Inflammatory macrophage treated with lipopolysaccharide for 1 hour (primary cell): ENCODE measurements at places on chromosomes 1 and 21.

GRCh38 chr21:46634427-46634826 is 1.0 kb upstream of the PRMT2 start:
- no peak for DNase-seq

- peak; percentile 90 for DNase-seq
Measured at GRCh38 chr1:32981003-32981901, 16.6 kb upstream of the RNF19B start.

DNA sequence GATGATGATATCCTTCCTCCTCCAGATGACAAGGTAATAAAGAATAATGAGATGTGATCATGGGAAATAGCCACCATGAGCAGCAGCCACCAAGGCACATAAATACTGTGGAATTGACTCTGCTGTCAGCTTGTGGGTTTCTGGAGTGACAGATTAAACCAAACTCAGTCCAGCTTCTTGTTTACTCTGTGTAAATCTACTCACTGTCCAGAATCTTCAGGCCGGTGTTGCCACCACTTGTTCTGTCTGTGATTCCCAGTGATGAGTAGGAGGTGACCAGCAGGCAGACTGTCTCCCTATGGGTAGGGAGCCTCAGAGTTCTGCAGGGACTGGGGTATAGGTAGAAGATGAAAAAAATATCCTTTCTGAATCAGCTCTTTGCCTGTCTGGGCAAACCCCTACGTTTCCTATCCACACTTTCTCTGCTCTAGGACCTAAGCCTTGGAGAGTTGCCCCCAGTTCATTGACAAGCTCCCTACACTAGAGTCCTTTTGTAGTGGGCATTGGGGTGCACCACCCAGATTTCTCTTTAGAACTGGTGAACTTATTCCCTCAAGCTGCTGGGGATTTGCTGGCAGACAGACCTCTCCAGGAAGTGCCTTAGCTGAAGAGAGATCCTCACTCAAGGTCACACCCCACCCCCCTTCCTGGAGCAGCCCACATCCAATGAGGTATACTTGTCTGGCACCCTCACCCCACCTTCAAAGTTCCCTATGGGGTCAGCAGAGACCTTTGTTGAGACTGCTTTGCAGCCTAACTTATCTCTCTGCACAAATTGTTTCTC is 47.6 kb downstream of the ATP1A1 start:
- DNase-seq = no peak

GRCh38 chr1:236099355-236099974 is 34.6 kb upstream of the NID1 start:
- DNase-seq = no peak

DNA sequence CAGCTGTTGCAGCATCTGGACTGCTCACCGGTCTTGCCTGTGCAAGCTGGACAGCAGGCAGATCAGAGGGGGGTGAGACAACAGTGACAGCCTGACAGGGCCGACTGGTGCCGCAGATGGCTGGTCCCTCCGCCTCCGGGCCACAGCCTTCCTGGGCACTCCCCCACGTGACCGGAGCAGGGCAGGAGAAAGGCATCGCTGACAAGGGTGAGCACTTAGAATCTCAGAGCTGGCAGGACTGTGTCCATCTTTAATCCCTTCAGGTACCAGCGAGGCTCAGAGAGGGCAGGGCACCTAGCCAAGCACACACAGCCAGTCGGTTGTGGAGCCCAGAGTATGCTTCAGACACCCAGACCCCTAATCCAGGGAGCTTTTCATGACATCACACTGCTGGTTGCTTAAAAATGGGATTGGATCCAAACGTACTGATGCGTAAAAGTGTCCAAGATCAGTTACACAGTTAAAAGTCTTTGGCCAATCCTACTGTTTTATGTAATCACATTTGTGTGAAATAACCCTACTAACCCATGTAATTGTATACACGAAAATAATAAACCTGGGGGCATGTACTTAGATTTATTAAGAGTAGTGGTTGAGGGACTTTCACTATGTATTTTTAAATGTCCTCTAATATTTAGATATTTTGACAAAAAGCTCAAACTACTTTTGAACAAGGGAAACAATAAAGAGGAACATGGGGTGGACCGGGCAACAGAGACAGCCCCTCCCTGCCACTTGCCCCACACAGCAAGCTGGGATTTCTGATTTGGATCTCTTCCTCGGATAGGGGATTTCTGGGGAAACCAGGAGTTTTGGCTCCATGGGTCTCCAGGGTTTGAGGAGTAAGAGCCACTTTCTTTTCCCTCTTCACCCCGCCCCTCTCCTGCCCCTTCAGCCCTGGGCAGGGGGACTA is 758 bp upstream of the CNTN2 start:
- no peak for DNase-seq

DNA sequence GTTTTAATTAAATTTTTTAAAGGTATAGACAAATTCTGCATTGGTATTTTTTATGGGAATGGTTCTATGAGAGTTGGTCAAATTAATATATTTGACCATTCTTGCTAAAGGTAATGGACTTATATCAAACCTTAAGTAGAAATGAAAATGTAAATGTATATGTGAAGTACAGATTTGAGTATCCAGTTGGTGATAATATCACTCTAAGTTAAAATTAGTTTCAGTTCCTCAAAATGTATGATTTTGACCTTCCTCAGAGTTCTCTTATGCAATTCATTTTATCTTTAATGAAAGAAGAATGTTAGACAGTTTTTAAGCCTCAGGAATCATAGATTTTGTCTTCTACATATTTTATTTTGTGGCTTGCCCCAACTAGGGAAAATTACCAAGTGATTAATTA is 1291.5 kb upstream of the B3GALT2 start:
- DNase-seq = no peak

DNA sequence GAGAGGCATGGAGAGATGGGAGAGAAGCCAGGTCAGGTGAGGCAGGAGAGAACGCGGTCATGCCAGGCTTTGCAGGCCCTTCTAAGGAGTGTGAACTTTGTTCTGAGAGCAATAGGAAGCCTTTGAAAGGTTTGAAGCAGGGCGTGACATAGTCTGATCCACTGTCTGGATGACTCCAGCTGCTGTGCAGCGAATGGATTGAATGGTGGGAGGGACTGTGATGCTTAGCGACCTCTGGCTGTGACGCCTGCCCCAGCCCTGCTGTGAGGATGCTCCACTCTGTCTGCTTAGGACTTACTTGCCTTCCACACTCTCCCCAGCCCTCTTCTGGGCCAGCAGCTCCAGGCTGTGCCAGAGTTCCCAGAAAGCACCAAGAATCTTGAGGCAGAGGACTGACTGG is 41.8 kb upstream of the POU3F1 start:
- DNase-seq = no peak

DNA sequence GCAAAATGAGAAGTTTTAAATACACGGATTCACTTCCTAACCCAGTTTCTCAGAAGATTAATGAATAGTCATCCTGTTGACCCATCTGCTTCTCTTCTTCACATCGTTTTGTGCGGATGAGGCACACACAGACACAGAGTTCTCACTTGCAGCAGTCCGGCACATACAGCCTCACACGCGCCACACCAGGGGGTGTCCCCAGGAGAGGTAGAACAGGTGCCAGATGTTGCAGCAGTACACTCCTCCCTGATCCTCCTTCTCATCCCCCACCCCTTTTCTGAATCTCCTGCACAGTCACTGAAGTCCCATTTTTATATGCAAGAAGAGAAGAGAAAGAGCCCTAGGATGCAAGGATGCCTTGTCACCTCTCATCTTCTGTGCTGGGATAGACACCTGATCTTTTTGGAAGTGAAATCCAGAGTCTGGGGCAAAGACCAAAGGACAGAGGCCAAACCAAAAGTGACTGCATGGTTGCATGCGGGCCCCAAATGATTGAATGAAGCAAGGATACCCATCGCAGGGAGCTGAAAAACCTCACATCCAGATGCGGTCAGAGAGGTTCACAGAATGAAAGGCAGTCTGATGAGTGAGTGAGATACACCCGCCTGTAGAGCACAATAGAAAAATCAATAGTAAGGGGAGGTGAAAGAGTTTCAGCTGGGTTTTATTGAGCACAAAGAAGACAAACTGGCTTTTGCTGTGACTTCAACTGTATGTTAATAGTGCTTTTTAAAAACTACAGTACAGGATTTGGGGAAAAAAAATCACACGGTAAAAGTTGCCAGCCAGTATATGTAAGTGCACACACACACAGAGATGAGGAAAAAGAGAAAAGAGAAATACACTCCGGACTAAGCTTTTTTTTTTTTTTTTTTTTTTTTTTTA is 28.9 kb downstream of the PBX1 start:
- no peak for DNase-seq

DNA sequence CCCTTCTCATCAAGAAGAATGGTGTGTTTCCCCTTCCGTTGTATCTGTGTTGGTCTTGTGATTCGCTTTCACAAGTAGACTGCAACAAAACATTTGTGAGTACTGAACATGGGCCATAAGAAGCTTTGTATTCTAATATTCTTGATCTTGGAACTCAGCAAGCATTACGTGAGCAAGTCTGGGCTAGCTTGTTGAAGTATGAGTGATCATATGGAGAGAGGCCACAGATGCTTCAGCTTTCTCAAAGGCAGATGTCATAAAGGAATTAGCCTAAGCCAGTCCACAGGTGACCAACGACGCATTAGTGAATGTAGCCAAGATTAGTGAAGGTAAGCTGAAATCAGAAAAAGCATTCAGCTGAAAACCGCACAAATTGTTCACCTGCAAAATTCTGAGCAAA is 609.6 kb upstream of the NEGR1 start:
- DNase-seq = no peak

DNA sequence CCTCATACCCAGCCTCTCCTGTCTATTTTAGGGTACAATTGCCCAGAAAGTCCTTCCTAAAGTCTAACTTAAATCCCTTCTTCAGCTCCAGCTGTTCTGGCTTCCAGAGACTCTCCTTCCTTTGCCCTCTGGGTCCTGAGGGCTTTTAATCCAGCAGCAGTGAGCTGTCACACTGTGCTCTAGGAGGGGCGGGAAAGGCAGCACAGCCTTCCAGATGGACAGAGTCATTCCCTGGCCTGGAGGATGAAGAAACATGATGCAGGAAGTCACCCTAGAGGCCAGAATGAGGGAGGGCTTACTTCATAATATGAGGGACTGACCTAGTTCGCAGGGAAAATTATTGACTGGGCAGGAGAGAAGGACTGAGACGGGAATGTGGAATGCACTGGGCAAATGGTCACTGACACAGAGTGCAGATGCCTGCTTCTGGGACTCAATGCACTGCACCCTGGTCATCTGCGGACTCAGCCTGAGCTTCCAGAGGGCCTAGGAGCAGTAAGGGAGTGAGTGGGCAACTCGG is 1.3 kb downstream of the SH2D2A start:
- DNase-seq = no peak

GRCh38 chr1:210598135-210598652 is 269.5 kb downstream of the HHAT start:
- peak; percentile 46 for DNase-seq

DNA sequence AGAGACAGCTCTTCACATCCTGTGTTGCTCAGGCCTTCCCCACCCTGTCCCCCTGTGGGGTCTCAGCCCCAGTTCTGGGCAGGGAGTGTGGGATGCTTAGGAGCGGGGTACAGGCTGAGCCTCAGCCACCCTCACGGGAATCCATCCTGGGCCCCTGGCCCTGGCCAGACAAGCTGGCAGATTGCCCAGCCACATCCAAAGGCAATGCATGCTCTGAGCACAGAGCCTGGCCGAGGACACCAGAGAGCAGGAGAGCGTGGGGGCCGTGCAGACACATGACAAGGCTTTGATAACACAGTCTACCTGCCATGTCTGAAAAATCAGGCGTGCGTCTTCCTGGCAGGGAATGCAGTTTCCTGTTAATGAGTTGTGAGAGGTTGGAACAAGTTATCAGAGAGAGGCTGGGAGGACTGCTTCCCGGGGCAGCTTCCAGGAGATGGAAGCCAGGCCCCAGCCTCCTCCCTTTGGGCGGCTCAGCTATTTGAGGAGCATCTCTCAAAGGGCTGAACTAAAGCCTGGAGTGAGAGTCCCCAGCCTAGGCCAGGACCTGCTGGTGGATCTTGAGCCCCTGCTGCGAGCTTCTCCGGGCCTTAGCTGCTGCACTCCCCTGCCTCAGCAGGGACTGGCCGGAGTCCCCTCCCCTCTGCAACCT is 72.2 kb upstream of the SELENON start:
- no peak for DNase-seq

- DNase-seq = no peak
Measured at GRCh38 chr1:70945251-70945650, 102.4 kb downstream of the PTGER3 start.

GRCh38 chr1:109995536-109995935 is 11.0 kb downstream of the AHCYL1 start:
- no peak for DNase-seq

DNA sequence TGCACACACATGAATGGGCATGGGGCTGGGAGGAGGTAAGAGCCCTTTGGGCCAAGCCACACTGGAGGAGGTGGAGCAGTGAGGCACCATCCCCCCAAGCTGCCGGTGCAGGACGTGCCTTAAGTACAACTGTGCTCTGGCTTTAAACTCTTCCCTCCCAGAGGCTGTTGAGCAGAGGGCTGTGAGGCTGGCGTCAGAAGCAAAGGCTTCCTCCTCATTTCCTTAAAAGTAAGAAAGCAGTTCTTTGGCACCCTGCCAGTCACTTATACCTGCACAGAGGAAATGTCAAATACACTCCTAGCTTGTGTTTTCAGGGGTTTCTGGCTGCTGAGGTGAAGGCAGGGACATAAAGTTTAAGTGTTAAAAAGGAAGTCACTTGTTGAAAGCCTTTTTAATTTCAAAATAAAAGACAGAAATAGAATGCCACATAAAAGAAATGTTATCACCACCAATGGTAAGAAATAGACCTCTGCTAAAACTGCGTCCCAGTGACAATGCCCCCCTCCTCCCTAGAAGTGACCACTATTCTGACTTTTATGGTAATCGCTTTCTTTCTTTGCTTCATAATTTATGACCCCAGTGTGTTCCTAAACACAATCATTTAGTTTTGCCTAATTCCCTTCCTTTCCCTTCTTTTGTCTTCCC is 33.0 kb downstream of the LAMC2 start:
- DNase-seq = no peak

- DNase-seq = no peak
Measured at GRCh38 chr1:202199040-202199889, 5.7 kb downstream of the LGR6 start.

DNA sequence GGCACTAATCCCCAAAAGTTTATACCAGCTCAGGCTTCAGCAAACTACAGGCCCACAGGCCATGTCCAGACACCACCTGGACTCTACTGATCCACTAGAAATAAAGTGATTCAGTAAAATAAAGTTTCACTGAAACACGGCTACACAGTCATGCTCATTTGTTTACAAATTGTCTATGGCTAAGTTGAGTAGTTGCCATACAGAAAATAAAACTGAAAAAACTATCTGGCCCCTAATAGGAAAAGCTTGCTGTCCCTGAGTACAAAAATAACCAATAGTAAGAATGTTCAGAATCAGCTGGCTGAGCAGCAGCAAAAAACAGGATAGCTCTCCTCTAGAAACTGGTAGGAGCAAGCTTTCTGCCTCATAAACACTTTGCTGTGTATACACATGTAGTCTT is 221.5 kb downstream of the RERE start:
- no peak for DNase-seq

- no peak for DNase-seq
Measured at GRCh38 chr1:213977909-213978308, 9.9 kb upstream of the PROX1 start.

- no peak for DNase-seq
Measured at GRCh38 chr1:226639631-226640061, 91.1 kb downstream of the STUM start.

GRCh38 chr1:118183586-118183985 is 1.4 kb downstream of the SPAG17 start:
- no peak for DNase-seq
